Fibroblast of villous mesenchyme (primary cell): ENCODE measurements at places on chromosomes 7 and 10. TPM values are rescaled to one million over a fixed set of nuclear protein-coding genes. Genes with fewer than 3 reads are reported as not detected.

DNA sequence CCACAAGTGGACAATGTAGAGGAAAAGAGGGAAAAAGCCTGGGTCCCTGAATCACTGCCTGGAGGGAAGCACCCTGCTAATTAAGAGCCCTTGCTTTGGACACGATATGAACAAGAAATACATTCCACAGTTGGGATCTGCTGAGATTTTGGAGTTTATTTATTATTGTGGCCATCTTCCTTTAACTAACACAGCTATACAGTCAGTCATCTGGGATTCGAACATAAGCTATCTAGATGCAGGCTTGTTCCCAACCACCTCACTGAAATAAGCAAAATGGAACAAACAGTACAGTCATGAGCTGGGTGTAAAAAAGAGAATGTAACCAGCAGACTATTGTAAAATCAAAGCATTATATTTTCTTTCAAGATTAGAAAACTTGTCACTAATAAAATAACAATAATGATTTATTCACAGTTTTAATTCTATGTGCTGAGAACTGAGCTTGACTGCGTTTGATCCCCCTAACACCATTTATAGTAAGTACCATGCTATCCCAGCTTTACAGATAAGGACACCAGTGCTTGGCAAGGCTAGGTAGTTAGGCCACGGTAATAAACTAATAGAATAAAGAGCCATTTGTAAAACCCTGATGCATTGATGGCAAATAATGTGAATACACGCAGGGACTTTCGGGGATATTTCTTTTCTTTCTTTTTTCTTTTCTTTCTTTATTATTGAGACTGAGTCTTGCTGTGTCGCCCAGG, 223.8 kb upstream of the KLF6 start:
- DNase-seq, result no peak

DNA sequence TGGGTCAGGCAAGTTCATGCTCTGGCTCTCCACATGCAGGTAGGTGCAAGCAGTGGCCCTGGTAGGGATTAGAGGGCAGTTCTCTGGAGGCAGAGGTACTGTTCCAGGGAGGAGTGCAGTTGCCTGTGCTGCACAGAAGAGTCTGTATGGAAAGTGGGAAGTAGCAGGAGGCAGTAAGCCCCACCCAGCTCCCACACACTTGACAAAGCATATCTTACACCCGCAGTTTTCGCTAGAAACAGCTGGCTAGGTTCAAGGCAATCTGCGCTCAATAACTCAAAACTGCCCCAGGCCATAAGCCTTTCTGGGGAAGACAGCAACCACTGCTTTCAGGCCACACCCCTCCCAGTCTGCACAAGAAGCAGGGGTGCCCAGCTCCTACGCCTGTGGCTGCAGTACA, 33.1 kb upstream of the ARMC3 start:
- peak; percentile 35 for DNase-seq

GRCh38 chr7:115276791-115277190, 354.9 kb downstream of the MDFIC start:
- peak; percentile 71 for DNase-seq

- no peak for DNase-seq
Measured at GRCh38 chr10:110036640-110037039, 28.9 kb downstream of the ADD3 start.

DNA sequence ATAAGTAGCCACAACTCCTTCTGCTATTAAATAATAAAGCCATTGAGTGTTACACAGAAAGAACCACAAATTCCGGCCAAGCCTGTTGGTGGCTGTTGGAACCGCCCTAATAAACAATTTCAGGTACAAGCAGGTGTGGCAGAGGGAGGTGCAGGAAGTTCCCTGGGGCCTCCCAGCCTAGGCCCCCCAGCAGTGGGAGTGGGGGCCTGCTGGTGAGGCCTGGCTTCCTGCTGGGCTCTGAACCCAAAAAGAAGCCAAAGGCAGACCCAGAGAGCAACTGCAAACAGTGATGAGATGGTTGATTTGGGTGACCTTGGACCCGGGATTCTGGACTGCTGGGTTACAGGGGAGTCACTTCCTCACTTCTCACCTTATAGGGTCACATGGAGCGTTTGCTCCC, 21.0 kb upstream of the LMTK2 start:
- DNase-seq, result no peak

- DNase-seq, result no peak
Measured at GRCh38 chr7:47525066-47525623, 56.8 kb downstream of the TNS3 start.

GRCh38 chr7:68640103-68640502, 958.2 kb upstream of the AUTS2 start:
- no peak for DNase-seq

DNA sequence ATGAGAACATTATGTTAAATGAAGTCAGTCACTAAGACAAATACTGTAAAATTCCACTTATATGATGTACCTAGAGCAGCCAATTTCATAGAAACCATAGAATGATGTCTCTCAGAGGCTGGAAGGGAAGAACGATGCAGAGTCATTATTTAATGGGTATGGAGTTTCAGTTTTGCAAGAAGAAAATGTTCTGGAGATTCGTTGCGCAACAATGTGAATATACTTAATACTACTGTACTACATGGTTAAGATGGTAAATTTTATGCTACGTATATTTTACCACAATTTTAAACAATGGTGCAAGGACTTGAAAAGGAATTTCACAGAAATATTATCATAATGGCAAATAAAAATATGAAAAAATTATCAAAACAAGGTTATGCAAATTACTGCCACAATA, 972.6 kb downstream of the KCNMA1 start:
- DNase-seq, result no peak

GRCh38 chr10:35126062-35126529, 550 bp upstream of the CREM start:
- DNase-seq, result no peak

The GIMAP1 gene
- not detected in 2 replicates for total RNA-seq

DNA sequence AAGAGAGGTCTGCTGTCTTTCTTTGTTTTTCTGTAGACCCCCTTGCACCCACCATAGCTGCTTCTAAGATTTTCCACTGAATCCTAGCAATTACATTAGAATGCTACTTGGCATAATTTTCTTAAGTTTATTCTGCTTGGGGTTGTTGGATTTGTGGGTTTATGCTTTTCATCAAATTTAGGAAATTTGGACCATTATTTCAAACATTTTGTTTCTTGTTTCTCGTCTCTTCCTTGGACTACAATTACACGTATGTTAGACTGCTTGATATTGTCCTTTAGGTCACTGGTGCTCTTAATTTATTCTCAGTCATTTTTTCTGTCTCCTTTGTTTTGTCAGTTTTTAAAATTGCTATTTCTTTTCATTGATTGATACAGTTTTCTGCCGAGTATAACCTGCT, 65.8 kb downstream of the FANK1 start:
- DNase-seq, result no peak

GRCh38 chr10:24519950-24520349, 203.7 kb downstream of the ARHGAP21 start:
- no peak for DNase-seq

DNA sequence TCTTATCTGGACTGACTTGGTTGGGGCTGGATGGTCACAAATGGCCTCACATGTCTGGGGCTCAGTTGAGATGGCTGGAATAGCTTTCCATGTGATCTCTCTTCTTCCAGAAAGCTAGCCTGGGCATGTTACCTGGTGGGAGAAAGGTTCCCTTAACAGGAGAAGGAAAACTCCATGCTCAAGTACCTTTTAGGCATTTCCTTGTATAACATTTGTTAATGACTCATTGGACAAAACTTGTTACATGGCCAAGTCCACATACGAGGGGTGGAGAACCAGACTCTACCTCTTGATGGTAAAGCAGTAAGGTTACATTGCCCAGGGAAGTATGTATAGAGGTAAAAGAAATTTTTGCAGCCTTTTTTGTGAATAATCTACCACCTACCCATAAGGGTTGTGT, 826.4 kb downstream of the LRMDA start:
- no peak for DNase-seq

DNA sequence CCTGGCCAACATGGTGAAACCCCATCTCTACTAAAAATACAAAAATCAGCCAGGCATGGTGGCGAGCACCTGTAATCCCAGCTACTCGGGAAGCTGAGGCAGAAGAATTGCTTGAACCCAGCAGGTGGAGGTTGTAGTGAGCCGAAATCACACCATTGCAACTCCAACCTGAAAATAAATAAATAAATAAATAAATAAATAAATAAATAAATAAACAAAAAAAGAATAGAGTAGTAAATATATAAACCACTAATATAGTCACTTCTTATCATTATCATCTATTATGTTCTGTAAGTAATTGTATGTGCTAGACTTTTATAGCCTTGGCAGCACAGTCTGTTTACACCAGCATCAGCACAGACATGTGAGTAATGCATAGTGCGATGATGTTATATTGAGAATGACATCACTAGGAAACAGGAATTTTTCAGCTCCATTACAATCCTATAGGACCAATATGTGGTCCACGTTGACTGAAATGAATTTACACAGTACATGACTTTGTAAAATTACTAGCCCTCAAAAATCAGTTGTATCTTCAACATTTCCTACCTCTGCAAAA, 385.4 kb upstream of the ANKRD30A start:
- no peak for DNase-seq

DNA sequence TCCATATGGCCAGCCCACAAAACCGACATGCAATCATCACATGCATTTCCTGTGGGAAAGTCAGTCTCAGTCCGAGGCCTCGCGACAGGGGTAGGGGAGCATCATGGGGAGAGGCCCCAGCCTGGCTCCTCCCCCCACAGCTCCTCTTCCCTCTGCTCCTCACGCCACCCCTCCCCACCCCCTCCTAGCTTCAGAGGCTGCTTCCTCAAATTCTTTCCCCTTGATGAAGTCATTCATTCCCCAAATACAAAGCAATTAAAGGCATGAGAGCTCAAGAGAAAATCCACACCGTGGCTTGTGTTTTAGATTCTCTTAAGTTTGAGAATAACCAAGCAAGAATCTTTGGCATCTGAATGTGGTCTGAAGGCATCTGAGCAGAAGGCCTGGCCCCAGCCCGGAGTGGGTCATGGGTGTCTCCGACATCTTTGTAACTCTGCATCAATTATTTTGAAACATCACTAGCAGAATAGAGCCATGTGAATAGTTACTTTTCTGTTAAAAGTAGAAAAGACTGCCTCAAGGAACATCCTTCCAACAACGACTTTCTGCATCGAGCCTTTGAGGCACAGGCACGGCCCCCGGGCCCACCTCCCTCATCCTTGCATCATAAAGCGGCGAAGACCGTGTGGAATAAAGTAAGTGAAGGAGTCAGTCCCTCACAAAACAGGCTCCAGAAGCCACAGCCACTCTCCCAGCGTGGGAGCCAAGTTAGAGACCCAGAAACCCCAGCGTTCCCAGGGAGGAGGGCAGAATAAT, 90.9 kb downstream of the DIP2C start:
- peak; percentile 90 for DNase-seq
